ENCODE measurements at places on chromosomes 16 and 17.

- DNase-seq: peak; percentile 19
These were observed 306.0 kb downstream of the FOXL1 start for GRCh38 chr16:86884390-86884650.

GRCh38 chr16:4676831-4677230 is 16.5 kb upstream of the NUDT16L1 start:
- DNase-seq: no peak

- DNase-seq: no peak
These were observed 11.4 kb upstream of the TCAP start for GRCh38 chr17:39653662-39654331.

DNA sequence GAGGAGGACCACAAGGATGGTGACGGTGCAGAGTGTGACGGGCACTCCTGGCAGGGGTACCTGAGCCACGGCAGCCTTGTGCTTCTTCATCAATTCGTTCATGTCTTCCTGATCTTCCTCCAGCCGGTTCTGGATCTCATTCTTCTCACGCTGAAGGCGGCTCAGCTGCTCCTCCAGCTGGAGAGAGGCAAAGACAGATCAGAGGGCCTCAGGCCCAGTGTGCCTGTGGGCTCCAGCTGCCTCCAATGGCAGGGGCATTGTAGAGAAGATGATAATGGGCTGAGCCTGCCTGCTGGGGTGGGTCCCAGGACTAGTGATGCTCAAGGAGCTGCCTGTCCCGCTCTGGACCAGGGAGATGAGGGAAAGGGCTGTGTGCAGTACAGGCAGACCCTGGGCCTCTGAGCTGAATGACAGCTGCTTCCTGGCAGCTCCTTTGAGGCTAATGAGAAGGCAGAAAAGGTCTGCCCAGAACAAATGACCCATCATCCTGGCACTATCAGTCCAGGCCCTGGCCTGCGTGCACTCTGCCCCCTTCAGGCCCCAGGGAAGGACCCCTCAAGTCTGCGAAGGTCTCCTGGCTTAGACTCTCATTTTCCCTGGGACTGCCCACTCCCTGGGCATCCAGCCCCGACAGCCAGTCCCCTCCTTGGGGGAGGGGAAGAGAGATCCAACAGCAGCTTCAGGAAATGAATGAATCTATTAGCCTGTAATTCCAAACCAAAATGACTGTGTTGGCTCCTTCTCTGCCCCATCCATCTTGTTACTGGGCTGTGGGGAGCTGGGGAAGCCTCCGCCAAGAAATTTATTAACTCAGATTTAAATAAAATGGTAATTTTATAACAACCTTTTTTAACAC is 48.0 kb downstream of the PIPOX start:
- DNase-seq: no peak

- no peak for DNase-seq
These were observed 55.5 kb downstream of the SYT17 start for GRCh38 chr16:19223235-19224170.

GRCh38 chr17:75917141-75917916 is 12.6 kb upstream of the MRPL38 start:
- no peak for DNase-seq

GRCh38 chr16:2708955-2709587 is 11.0 kb downstream of the PRSS27 start:
- no peak for DNase-seq

DNA sequence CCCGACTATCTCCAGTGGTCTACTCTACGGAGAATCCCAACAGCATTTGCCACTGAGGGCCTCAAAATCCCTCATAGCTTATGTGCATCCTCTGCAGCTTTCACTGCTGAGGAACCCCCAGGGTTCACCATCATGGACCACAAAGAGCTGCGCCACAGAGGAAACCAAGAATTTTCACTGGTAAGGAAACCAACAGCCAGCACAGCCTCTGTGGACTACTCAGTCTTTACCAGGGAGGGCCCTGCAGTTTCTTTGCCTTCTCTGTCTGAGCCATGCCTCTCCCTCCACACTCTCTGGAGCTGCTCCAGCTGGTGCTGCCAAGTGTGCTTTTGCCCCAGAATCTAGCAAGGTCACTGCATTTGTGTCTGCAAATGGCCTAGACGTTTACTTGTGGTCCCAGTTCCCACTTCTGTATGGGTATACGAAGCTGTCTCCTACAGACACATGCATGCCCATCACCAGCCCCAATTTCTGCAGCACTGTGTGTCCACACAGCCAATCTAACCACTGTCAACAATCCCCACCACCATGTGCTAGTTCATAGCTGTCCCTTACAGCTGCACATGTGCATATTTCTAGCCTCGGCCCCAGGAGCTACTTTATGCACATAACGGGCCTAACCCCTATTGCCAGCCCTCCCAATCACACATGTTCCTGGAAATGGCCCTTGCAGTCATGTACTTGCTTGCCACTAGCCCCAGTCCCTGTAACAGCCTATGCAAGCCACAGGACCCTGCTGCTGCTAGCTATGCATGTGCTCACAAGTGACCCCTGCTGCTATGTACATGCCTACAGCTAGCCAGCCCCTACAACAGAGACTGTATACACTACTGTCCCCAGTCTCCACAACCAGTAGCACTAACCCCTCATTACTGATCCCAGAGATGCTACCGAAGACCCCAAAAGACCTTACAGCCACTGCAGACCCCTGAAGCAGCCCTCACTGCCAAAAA is 1437.4 kb downstream of the CDH11 start:
- DNase-seq: no peak

DNA sequence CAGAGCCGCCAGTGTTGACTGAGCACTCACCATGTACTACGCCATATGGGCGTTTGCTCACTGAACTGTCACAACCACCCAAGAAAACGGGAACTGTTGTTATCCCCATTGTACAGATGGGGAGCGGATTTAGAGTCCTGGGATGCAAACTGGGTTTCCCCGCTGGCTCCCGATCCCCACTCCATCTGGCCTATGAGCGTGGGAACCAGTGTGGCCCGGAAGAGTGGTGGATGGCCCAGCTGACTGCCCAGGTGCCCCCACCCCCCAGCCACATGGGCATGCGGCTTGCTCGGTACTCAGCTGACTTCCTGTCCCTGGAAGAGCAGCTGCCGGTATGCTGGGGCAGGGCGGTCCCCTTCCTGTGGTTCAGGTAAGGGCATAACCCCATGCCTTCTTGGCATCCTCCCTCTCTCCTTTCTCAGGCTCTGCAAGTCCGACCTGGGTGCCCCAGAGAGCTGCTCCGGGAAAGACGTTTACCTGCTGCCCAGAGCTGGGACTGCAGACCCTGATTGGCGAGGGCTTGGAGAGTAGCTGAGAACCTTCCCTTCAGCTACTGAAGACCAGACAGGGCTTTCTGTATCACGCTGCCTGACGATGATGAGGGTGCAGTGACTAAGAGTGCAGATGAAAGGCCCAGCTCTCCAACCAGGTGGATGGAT is 16.2 kb downstream of the SOCS3 start:
- DNase-seq: no peak

DNA sequence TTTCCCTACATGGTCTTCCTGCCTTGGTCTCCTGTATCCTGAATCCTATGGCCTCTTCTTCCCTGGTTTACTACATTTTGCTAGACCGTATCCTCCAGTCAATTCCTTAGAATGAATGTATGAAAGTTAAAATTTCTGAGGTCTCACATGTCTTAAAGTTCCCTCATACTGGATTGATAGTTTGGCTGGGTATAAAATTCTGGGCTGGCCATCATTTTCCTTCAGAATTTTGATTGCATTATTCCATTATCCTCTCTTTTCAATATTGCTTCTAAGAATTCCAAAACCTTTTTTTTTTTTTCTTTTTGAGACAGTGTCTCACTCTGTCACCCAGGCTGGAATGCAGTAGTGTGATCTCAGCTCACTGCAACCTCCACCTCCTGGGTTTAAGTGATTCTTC is 10.8 kb downstream of the NOD2 start:
- no peak for DNase-seq

- no peak for DNase-seq
These were observed 8.7 kb upstream of the PRKCB start for GRCh38 chr16:23827057-23827456.

GRCh38 chr17:79824893-79825579 is 14.2 kb downstream of the CBX4 start:
- no peak for DNase-seq

DNA sequence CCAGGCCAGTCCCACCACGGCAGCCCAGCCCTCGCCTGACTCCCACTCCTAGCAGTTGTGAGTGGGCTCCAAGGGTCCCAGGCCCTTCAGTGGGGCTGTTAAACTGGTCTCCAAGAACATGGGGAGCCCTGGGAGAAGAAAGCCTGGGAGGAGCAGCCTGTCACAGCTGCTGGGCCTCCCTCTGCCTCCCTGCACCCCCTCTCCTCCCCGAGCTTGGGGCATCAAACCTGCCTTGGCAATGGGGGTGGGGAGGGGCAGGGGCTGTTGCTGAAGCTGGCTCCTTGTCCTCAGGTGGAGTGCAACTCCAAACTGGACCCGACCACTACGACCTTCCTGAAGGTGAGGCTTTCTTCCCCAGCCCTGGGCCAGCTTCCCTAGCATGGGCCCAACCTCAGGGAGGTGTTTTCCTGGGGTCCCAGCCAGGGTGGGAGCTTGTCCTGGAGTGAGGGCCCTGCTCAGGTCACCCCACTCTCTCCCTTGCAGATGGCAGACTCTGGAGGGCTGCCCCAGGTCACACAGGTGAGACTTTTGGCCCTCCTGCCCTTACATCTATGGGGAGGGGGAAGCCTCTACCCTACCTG is 6.6 kb upstream of the SETD6 start:
- DNase-seq: no peak

- peak; percentile 93 for DNase-seq
These were observed 31.0 kb upstream of the ARL4D start for GRCh38 chr17:43367737-43368242.

- DNase-seq: no peak
These were observed 20.5 kb upstream of the LASP1NB start for GRCh38 chr17:38904892-38905291.

- DNase-seq: no peak
These were observed 2.4 kb downstream of the RAD51C start for GRCh38 chr17:58694826-58695225.

DNA sequence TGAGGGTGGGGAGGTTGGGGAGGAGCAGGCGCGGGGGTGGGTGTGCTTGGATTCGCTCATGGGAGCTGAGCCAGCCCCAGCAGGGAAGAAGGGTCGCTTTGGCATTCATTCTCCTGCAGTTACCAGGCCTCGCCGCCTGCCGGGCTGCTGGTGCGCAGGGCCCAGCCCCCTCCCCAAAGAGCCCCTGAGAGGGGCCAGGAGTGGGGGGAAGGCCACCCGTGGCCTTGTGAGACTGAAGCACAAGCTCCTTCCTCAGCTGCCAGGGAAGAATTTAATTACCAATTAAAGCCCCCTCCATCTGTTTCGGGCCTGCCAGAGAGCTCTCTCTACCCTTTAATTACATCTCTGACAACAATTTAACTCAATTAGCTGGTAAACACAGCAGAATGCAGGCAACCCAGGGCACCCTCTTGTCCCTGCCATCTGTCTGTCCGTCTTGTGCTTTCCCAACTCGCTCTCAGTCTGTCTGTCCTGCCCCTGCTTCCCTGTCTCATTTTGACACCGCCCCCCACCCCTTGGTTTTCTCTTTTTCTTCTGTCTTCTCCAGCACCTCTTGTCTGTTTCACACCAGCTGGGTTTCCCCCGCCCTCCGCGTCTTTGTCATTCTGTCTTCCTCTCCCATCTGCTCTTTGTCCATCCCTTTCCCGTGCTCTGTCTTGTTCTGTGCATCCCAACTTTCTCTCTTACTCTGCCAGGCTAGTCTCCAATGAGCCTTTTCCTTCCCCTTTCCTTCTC is 32.7 kb downstream of the CDK5RAP3 start:
- peak; percentile 57 for DNase-seq

DNA sequence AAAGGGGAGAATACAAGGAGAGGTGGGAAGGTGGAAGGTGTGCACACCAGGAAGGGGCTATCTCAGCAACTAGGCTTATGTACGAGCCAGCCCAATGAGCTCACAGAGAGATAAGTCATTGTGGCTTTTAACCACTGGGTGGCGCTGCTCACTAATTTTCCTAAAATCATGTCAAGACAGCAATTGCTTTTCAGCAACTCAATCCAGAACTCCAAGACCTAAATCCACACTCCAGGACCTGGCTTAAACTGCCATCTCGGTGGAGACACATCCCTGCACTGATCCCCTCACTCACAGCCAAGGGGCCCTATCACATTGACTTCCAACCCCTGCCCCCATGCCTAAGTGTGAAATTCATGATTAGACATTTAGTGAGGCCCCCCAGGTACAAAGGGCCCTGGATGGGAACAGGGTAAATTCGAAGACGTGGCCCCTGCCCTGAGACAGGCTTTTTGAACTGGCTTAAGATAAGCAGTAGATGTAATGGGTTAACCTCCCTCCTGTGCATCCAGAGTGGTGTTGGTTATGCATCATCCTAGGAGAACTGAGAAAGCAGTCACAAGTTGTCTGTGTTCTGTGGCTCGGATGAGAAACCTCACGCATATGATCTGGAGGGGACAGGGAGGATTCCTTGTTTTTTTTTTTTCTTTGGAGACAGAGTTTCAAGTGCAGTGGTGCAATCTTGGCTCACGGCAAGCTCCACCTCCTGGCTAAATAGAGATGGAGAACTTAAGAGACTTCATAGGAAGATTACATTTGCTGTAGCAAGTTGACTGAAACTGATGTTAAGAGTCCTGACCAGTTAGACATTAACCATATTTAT is 11.5 kb downstream of the CCL16 start:
- DNase-seq: peak; percentile 87

DNA sequence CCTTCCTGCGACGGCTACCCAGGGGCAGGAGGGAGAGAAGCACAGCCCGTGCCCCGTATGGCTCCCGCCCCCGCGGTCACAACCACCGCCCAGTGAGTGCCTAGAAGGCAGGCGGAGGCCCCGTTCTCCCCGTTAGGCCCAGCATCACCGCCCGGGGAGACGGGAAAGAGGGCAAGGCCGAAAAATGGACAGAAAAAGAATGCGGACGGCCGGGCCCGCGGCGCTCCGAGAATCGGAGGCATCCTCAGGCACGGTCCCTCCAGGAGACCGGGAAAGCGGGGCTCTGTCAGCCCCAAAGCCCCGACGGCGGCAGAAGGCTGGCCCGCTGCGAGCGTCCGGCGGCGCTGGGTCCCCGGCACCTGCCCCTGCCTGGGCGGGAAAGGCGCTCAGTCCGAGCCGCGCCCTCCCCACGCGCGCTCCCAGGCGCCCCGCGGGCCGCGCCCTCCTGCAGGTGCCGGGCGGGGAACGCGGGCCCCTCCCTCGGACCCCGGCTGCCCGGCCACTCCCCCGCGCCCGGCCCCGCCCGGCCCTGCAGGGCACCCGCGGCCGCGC is 407 bp downstream of the MCRIP1 start:
- DNase-seq: peak; percentile 26

- DNase-seq: peak; percentile 35
These were observed 834 bp upstream of the TXNDC11 start for GRCh38 chr16:11743308-11744074.

DNA sequence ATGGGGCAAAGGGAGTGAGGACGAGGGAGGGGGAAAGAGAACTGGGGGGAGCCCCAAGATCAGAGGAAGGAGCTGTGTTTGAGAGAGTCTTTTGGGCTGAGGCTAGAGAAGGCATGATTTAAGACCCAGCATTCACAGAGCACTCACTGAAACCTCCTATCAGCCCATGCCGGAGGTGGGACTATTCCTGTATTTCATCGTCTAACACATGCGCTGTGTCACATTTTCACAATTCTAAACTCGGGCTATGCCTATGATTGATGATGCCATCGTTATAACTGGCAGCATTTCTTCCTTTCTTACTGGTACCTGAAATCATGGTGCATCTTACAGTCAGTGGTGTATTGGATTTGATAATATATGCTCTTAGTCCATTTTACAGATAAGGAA is 3.5 kb downstream of the FAM171A2 start:
- DNase-seq: no peak

GRCh38 chr16:71287911-71288310 is 1.3 kb downstream of the CMTR2 start:
- peak; percentile 14 for DNase-seq

- no peak for DNase-seq
These were observed 62.1 kb downstream of the AMFR start for GRCh38 chr16:56363181-56363716.
